ENCODE measurements at places on chromosomes 12 and 14.
A peak's percentile ranks its signal among the peaks of the same experiment; 100 is the strongest.

- no peaks in the 10 kb centered on the region for H3K36me3 ChIP-seq
- no peak overlapping the region for H3K27ac ChIP-seq
- DNase-seq = no peak
- no peaks in the 10 kb centered on the region for H3K27me3 ChIP-seq
Measured at GRCh38 chr12:122942637-122943036, 23.6 kb downstream of the ABCB9 start.

DNA sequence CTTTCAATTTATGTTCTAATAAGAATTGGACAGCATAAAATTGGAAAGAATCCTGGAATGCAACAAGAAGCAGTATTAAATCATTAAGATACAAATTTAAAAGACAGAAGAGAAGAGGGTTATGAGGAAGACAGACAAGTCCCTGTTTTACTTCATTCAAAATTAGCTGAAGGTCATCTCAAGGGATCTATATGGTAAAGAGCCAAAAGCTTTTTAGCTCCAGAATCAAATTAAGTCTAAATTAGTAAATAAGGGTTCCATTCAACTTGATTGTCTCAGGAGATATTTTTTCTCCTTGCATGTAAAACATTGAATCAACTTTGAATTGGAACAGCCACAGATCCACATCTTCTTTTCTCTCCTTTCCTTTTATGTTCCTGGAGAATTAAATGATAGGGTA lies 7.6 kb downstream of the CCDC196 start:
- H3K36me3 ChIP-seq = no peaks in the 10 kb centered on the region
- no peak overlapping the region for H3K4me3 ChIP-seq
- no peaks in the 10 kb centered on the region for H3K4me1 ChIP-seq
- no peak for DNase-seq
- no peaks in the 10 kb centered on the region for H3K27me3 ChIP-seq
- no peak overlapping the region for H3K27ac ChIP-seq

- H3K4me3 ChIP-seq = no peak overlapping the region
- peak; percentile 67 for DNase-seq
- H3K4me1 ChIP-seq = no peaks in the 10 kb centered on the region
- H3K36me3 ChIP-seq = no peaks in the 10 kb centered on the region
- H3K27ac ChIP-seq = no peak overlapping the region
Measured at GRCh38 chr12:102811110-102811737, 105.8 kb downstream of the PAH start.

DNA sequence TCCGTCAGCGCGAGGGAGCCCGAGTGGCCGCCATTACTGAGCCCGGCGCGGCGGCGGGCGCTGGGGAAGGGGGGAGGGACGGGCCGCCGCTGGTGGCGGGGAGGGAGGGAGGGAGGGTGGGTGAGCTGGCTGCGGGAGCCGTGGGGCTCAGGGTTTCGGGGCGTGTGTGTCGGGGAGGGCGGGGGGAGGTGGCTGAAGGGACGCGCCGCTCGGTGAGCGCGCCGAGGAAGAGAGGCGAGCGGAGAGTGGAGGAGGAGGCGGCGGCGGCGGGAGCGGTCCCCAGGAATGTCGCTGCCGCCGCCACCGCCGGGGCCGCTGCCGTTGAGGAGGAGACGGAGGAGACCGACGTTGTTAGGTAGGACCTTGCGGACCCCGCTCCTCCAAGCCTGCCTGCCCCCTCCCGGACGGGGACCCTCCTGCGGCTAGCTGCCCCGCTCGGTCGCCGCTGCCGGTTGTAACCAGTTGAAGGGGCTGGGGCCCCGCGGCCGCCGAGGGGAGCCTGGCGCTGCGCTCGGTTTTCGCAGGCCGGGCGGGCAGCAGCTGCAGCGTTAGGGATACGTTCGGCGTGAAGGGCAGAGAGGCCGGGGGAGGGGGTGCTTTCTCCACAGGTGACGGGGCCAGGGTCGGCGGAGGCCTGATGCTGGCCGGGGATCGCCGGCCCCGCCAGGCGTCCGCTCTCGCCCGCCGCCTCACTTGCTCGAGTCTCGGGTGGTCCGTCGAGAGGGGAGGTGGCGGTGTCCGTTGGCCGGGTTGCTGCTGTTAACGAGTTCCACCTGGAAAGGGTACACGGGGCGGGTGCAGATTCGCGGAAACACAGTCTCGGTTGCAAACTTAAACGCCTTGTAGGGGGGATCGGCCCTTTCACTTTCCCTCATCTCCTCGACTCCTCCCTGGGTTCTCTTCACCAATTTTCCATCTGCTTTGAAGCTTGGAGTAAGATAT lies at the start of gene ARHGAP5:
Gene ARHGAP5 (plus strand): TSS at position 224 of the 942 bp plus-strand sequence. CDS start 13,366 bp downstream, outside the sequence.
- peak; percentile 59 for DNase-seq
- H3K27ac ChIP-seq = peak within 1 kb of the TSS; percentile 66
- H3K4me1 ChIP-seq = no peaks in the 10 kb centered on the region
- H3K27me3 ChIP-seq = no peaks in the 10 kb centered on the region
- H3K4me3 ChIP-seq = peak within 1 kb of the TSS; percentile 98

DNA sequence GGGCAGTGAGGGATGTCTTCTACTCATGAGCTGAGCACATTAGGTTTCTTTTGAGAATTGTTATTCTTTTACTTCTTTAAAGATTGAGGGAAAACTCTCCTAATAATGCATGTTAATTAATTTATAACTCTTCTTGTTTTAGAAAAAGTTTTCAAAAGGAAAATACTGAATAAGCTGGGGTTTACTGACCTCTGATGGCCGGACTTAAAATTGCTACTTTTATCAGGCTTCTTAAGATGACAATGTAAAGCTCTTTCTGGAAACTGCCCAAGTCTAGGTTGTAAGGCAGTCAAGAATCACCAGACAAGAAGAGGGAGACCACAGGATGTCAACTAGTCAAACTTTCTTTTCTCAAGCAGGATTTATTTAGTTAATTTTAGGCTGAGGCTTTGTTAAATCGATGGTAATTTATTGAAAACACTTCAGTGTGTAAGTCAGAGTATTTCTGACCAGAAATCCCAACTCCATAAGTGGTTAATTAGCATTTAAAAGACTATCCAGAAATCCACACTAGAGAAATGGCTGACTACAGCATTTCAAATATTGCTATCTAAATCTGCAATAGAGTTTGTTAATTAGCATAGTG lies 82.1 kb downstream of the AVPR1A start:
- H3K27ac ChIP-seq = no peak overlapping the region
- no peaks in the 10 kb centered on the region for H3K27me3 ChIP-seq
- no peak for DNase-seq
- no peak overlapping the region for H3K4me3 ChIP-seq
- H3K4me1 ChIP-seq = no peaks in the 10 kb centered on the region
- no peaks in the 10 kb centered on the region for H3K36me3 ChIP-seq

DNA sequence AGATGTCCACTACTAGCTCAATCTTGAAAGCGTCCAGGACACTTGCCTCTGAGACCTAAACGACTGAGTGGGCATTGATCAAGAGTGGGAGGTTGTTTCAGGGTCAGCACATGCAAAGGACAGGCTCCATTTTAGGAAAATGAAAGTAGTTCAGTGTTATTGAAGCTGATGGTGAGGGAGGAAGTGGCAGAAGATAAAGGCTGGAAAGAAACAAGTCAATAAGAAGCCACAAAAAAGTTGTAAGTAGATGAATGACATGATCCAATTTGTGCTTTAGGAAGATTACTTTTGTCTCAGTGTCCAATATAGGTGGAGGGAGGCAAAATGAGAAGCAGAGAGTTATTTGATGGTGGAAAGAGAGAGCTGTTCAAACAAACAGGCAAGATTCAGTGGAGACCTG lies 22.0 kb downstream of the GPR65 start:
- DNase-seq = no peak
- H3K4me3 ChIP-seq = no peak overlapping the region
- H3K36me3 ChIP-seq = no peaks in the 10 kb centered on the region
- H3K4me1 ChIP-seq = peaks cover 5% of the 10 kb centered on the region
- H3K27ac ChIP-seq = no peak overlapping the region
- no peaks in the 10 kb centered on the region for H3K27me3 ChIP-seq

DNA sequence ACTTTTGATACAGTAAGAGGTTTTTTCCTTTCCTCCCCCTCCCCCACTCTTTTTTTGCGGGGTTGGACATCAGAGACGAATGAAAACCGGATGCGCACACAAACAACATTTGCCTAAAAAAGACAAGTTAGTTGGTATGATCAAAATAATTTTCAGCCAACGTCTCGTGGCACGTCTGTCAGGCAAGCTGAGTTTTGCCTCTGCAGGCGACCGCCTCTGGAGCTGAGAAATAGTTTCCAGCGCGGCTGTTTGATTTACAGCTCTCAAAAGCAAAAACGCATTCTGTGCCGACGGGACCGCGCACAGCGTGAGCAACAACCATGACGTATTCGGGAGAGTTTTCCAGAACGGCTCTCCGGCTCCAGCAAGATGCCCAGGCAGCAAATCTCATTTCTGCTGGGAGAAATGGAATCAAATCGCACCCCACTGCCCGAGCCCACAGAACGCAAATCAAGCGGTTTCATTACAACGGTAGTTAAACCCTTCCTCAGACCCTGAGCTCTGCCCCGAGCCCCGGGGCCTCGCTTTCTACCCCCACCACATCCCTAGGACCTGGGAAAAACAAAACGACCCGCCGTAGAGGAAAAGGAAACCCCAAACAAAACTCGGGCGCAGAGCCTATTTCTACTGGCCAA lies 14.2 kb upstream of the CALM1 start:
- no peak for DNase-seq
- H3K27ac ChIP-seq = peak overlapping the region; percentile 86
- no peaks in the 10 kb centered on the region for H3K36me3 ChIP-seq
- H3K4me3 ChIP-seq = no peak overlapping the region

- H3K4me3 ChIP-seq = no peak overlapping the region
- H3K4me1 ChIP-seq = no peaks in the 10 kb centered on the region
- H3K27ac ChIP-seq = no peak overlapping the region
- no peaks in the 10 kb centered on the region for H3K27me3 ChIP-seq
- DNase-seq = no peak
Measured at GRCh38 chr14:33175951-33176350, 237.3 kb downstream of the NPAS3 start.

GRCh38 chr12:121916719-121917118 lies 1.7 kb upstream of the CFAP251 start:
- no peak overlapping the region for H3K4me3 ChIP-seq
- DNase-seq = peak; percentile 82
- H3K27me3 ChIP-seq = no peaks in the 10 kb centered on the region
- no peaks in the 10 kb centered on the region for H3K4me1 ChIP-seq

- no peak overlapping the region for H3K27ac ChIP-seq
- H3K4me1 ChIP-seq = no peaks in the 10 kb centered on the region
- no peak for DNase-seq
- no peaks in the 10 kb centered on the region for H3K27me3 ChIP-seq
- H3K4me3 ChIP-seq = no peak overlapping the region
Measured at GRCh38 chr12:4779749-4780148, 59.5 kb downstream of the GALNT8 start.

- no peak overlapping the region for H3K27ac ChIP-seq
- H3K36me3 ChIP-seq = peaks cover 2% of the 10 kb centered on the region
- peaks cover 6% of the 10 kb centered on the region for H3K4me1 ChIP-seq
Measured at GRCh38 chr12:47650469-47650868, 55.4 kb downstream of the RPAP3 start.

DNA sequence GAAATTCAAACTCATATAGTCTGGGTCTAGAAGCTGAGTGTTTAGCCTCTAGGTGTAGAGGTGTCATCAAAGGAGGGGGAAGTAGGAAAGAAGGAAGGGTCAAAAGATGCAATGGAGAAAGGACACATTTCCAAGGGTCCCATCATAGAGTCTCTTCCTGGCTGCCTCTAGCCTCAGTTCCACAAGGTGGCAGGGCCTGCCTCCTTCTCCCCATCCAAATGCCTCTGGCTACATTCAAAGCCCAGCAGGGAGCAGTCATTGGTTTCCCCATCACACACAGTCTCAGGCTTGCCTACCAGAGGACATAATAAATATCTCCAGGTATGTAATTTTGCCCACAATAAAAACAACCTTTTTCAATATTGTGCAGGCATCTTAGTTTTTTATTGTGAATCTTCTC lies 2.1 kb upstream of the CCT2 start:
- no peak overlapping the region for H3K27ac ChIP-seq
- H3K36me3 ChIP-seq = peaks cover 14% of the 10 kb centered on the region
- H3K4me3 ChIP-seq = no peak overlapping the region
- H3K4me1 ChIP-seq = no peaks in the 10 kb centered on the region
- H3K27me3 ChIP-seq = no peaks in the 10 kb centered on the region
- peak; percentile 83 for DNase-seq

DNA sequence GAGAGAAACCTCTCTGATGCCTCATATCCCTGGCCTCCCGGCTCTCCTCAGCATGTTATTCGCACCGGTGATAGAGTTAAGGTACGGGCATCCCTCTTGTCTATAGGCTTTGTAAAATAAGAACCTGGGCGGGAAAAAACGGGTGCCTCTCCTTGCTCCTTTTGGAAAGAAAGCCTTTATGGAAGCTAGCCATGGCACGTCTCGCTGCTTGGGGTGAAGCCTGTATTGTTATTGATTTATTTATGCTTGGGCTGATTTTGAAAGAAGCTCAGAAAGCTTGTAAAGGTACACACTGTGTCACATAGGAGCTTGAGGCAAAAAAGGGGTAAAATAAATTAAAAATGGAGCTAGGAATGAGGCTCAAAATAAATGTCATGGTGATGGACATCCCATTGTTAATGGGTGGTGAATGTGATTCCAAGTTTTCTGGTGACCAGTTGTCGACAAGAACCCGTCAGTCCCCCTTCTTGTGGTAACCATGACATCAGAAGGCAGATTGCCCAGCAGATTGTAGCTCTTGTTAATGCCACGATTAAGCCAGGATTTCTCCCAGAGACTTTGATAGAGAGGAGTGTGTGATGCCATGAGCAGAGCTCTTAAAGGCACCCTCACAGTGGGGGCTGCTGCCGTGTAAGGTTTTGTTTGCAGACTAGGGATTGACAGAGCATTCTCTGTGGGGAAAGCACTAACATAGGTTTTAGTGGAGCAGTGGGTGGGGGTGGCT lies 50.4 kb upstream of the ASPG start:
- H3K36me3 ChIP-seq = no peaks in the 10 kb centered on the region
- H3K4me1 ChIP-seq = no peaks in the 10 kb centered on the region
- no peaks in the 10 kb centered on the region for H3K27me3 ChIP-seq
- no peak overlapping the region for H3K4me3 ChIP-seq
- DNase-seq = no peak

GRCh38 chr12:62146318-62146717 lies 113.9 kb upstream of the USP15 start:
- DNase-seq = no peak
- H3K36me3 ChIP-seq = no peaks in the 10 kb centered on the region
- no peak overlapping the region for H3K27ac ChIP-seq
- H3K27me3 ChIP-seq = no peaks in the 10 kb centered on the region

DNA sequence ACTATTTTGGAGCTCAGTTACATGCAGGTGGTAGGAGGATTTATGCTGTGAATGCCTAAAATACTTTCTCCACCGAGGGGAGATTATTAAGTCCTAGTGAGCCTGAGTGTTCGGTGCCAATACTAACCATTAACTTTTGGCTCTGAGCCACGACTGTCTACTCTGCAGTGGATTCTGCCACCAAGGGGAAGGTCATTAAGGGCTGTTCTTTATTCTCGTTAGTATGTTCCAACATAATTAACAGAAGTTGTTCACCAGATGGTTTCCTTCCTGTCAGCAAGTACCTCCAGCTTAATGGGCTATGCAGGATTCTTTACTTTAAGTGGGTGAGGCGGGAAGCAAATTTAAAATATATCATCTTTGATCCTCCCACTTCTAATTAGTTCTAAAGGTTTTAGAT lies 326.3 kb downstream of the BMP4 start:
- H3K4me1 ChIP-seq = no peaks in the 10 kb centered on the region
- H3K4me3 ChIP-seq = no peak overlapping the region
- DNase-seq = no peak
- no peaks in the 10 kb centered on the region for H3K27me3 ChIP-seq
- H3K36me3 ChIP-seq = no peaks in the 10 kb centered on the region
- no peak overlapping the region for H3K27ac ChIP-seq

- H3K27ac ChIP-seq = no peak overlapping the region
- H3K36me3 ChIP-seq = no peaks in the 10 kb centered on the region
- H3K4me1 ChIP-seq = no peaks in the 10 kb centered on the region
- DNase-seq = no peak
Measured at GRCh38 chr12:30517320-30517719, 178.3 kb downstream of the IPO8 start.

Measured in H9 (cell line).